ENCODE measurements at places on chromosomes 12 and 14. TPM values are rescaled to one million over a fixed set of nuclear protein-coding genes. Genes with fewer than 3 reads are reported as not detected.

GRCh38 chr12:52964556-52965336 is 15.8 kb downstream of the KRT18 start:
- DNase-seq, result no peak

DNA sequence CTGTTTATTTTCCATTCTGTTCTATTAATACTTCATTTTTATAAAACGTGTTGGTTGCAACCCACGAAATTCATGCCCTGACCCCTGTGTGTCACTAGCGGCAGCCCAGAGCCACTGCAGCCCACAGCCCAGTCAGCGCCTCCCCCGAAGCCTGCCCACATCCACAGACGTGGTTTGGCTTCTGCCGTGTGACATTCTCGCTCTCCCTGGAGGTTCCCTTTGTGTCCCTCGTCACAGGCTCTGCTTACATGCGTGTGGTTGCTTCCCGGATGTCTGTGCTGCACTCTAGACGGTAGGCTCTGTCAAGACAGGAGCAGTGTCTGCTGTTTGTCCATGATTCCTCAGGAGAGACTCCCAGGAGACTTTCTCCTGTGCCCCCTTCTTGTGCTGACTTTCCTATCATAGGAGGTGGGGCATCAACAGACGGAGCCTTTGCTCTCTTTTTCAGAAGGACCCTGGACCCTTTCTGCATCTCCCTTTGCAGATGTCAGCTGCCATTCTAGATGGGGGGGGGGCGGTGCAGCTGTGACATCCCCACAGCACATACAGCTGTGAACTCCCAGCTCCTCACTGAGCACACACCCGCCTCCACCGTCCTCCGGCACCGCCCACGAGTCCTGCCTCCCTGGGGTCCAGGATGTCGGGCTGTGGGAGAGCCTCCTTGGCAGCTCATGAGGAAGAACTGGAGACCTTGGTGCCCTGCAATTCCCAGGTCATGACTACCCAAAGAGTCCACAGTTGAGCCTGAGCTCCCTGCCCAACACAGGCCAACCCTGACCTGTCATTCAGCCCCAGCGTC is 36.8 kb upstream of the PIWIL1 start:
- no peak for DNase-seq

The SLC7A7 gene
- 0.10 TPM for total RNA-seq

GRCh38 chr14:35159742-35160409 is 37.5 kb downstream of the PRORP start:
- DNase-seq, result no peak

The USP44 gene
- 2.8 TPM for total RNA-seq

- no peak for DNase-seq
These were observed 1374.6 kb downstream of the FSCB start for GRCh38 chr14:43132441-43132840.

GRCh38 chr12:85310456-85311076 is 30.5 kb downstream of the ALX1 start:
- no peak for DNase-seq

The DPPA3 gene
- total RNA-seq, result not detected

- DNase-seq, result no peak
These were observed 9.3 kb upstream of the ITGA5 start for GRCh38 chr12:54428050-54429013.

The RBP5 gene
- total RNA-seq, result not detected

The KRT75 gene
- not detected for total RNA-seq

The GLIPR1L2 gene
- total RNA-seq, result 0.17 TPM

- DNase-seq, result no peak
These were observed 22.7 kb downstream of the FRMD6 start for GRCh38 chr14:51674294-51675002.

DNA sequence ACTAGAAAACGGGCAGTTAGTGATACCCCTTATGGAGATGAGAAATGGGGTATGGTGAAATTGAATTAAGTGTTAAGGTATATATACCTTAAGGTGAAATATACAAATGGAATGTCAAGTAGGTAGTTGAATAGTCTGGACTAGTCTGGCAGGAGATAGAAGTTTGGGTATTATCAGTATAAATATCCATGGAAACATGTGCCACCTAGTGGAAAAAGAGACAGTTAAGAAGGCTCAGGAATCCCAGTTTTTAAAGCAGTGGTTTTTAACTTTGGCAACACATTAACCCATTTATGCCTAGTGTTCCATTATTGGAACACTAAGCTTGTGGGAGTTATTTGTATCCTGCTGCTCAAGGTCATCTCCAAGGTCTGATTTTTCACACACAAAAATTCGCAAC is 38.6 kb upstream of the TPH2 start:
- DNase-seq, result no peak

DNA sequence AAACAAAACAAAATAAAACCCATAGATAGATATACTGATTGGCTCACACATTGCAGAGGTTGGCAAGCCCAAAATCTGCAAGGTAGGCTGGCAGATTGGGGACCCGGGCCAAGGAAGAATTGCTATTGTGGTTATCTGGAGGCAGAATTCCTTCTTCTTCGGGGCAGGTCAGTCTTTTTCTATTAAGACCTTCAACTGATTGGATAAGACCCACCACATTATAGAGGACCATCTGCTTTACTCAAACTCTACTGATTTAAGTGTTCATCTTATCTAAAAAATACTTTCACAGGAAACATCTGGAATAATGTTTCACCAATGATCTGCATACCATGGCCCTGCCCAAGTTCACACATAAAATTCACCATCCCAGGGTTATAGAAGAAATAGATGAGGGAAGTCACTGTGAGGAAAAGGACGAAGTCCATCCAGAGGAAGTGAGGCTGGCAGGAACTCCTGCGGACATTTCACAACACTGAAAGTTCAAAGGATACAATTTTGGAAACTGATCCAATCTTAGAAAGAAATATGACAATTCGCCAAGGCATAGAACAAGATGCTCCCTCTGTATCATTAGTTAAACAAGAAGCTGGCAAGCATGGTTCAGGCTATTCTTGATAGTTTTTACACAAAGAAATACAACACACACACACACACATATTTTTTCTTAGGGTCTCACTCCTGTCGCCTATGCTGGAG is 127.6 kb upstream of the MED13L start:
- no peak for DNase-seq

DNA sequence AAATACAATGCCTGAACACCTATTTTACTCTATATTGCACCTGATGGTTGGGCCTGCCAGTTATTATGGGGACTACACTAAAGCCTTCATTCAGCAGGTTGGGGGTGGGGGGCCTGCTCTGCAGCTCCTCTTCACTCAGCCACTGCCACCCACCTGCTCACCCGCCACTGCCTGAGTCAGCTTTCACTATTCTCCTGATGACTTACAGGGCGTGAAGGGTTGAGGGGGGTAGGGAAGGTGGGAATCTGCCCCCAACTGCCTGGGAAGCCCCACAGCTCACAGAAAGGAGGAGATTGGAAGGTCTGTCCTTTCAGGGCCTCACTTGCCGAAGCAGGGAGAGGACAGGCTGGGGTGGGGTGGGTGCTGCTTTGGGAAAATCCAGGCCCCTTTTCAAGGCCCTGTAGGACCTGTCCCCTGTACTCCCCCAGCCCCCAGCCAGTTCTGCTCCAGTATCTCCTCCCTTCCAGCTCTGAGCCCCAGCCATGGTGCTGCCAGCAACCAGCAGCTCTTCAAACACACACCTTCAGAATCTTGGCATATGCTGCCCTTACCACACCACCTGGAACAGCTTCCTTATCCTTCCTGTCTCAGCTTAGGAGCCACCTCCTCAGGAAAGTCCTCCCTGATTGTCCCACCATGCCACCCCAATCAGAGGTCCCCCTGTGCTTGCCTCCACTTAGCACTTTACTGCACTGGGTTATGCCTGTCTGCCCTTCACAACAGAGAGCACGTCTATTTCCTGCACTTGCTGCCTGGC is 33.1 kb downstream of the IRF2BPL start:
- peak; percentile 63 for DNase-seq

- no peak for DNase-seq
These were observed 3.0 kb downstream of the IFI27 start for GRCh38 chr14:94113490-94113889.
